PC-3 (cell line): ENCODE measurements at places on chromosomes 13 and 19.

GRCh38 chr19:41307954-41308449 is 2.0 kb upstream of the CCDC97 start:
- DNase-seq = no peak

GRCh38 chr13:75357576-75358289 is 124.2 kb downstream of the TBC1D4 start:
- peak; percentile 76 for DNase-seq

DNA sequence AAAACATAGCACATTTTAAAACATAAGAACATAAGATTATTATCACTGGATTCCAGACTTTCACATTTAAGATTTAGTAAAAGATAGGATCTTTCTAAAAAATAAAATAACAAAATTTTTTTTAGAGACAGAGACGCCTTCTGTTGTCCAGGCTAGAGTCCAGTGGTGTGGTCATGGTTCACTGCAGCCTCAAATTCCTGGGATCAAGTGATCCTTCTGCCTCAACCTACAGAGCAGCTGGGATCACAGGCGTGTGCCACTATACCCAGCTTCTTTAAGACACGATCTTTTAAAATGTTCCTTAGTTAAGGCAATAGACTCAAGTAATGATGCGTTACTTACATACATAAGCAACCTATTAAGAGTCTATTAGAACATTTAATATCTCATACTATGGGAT is 32.7 kb downstream of the ALG5 start:
- no peak for DNase-seq

DNA sequence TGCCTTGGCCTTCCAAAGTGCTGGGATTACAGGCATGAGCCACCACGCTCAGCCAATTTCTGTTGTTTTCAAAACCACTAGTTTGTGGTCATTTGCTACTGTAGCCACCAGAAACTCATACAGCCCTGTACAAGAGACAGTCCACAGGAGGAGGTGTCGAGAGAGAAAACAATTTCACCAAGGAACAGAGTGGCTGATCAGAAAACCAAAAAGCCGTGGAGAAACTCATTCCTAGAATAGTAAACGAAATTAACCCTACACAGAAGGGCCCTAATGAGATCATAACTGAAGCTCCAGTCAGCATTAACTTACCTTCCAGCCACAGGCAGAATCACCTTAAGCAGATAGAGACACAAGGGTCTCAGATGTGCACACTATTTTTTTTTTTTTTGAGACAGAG is 3.8 kb upstream of the CCDC124 start:
- DNase-seq = no peak

GRCh38 chr13:100892981-100893380 is 218.4 kb upstream of the TMTC4 start:
- no peak for DNase-seq

DNA sequence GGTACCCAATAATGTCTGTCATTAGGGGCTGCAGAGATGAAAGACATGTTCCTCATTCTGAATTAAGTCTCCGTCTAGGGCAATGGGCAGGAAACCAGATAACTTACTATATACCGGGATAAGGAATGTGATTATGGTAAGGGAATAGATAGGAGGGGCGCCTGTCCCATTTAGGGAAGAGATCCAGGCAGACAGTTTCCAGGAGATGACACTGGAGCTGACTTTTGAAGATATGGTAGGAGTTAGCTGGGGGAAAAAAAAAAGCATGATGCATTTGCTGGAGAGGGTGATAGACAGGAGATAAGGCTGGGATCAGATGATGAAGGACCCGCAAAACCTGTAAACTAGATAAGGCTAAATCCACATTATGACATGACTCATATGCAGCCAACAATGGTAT is 340.7 kb downstream of the DCT start:
- no peak for DNase-seq

- peak; percentile 12 for DNase-seq
These were observed 330.8 kb downstream of the DLEU7 start for GRCh38 chr13:50512474-50513299.

GRCh38 chr19:42154471-42155323 is 22.5 kb upstream of the POU2F2 start:
- DNase-seq = no peak

- DNase-seq = no peak
These were observed 160.5 kb downstream of the OLFM4 start for GRCh38 chr13:53189162-53189561.

GRCh38 chr19:15299568-15300409 is 32.5 kb downstream of the BRD4 start:
- no peak for DNase-seq

- DNase-seq = no peak
These were observed 18.3 kb downstream of the ZNF100 start for GRCh38 chr19:21749090-21749489.

- DNase-seq = peak; percentile 89
These were observed at the start of gene ZNF426 for GRCh38 chr19:9538183-9539058. ZNF426 (minus strand) TSS chr19:9538645; CDS start chr19:9536232, 2,413 bp downstream.

DNA sequence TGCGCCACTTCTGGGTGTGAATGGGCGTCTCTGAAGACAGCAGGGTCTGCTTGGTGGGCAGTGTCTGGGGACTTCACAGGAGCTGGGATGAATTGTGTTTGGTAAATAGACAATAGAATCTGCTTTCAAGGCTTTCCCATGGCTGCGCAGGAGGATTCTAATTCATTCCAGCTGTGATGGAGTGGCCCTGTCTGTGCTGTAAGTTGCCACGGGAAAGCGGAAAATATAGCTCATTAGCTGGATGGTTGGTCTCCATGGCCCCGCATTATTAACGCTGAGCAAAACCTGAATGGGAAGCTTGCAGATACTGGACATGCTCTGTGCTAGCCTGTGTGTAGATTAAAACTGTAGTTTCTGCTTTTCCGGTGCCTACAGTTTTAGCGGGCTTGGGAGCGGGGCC is 15.6 kb upstream of the C1QTNF9 start:
- DNase-seq = no peak

DNA sequence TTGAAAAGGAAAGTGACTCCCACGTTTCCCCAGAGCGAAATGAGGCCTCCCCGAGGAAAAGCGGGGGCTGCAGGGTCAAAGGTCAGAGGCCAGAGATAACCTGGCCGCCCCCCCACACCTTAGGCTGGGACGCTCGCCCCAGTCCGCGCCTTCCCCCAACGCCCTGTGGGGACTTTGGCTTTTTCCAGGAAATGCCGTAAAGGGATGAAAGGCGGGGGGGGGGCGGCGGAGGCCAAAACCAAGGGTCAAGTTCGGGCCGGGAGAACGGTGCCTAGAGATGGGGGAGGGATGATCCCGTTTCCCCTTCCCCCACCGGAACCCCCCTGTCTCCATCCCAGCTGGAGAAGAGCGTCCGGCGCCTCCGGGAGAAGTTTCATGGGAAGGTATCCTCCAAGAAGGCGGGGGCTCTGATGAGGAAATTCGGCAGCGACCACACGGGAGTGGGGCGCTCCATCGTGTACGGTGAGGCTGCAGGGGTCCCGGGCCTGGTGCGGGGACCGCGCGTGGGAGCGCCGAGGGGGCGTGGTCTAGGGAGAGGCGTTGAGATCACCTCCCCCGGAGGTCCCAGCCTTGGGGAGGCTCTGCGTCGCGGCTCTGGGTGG is 575 bp downstream of the SHFL start:
- no peak for DNase-seq

DNA sequence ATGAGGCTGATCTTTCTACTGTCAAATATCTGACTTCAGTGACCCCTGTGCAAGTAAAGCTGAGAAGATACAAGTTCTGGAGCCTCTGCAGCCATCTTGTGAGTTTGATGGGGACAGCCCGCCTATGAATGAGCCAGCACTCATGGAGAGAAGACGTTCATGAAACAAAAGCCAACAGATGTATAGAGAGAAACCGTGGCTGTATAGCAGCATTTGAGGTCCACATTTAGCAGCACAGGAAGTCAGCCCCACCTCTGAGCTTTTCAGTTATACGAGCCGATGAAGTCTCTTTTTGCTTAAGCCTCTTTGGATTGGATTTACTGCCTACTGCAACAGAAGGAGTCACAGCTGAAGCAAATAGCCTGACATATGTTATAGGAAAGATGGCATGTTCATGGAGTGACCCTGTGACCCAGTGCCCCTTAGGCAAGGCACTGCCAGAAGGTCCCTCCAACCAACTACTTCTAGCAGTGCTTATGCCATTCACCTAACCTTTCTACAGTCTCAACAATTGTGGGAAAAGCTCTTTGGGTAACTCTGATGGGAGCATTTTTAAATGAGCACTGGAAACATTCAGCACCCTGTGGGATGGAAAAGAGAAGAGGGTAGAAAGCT is 3.5 kb upstream of the DLEU7 start:
- no peak for DNase-seq

DNA sequence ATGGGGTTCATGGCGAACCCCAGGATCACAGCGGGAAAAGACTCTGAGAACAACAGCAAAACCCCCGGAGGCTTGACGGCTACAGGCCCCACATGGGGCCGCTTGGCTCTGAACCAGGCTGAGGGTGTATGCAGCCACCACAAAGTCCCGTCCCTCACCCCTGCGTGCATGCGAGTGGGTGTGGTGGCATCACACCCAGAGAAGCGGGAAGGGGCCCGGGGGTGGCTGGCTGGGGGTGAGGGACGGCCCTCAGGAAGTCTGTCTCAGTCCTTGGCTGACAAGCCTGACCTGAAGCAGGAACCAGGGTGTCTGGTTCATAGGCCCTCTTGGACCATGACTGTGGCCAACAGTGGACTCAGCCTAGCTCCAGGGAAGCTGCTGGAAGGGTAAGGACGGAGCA is 34.2 kb downstream of the CEBPG start:
- no peak for DNase-seq

GRCh38 chr13:97979051-97979450 is 25.6 kb downstream of the IPO5 start:
- DNase-seq = peak; percentile 44

DNA sequence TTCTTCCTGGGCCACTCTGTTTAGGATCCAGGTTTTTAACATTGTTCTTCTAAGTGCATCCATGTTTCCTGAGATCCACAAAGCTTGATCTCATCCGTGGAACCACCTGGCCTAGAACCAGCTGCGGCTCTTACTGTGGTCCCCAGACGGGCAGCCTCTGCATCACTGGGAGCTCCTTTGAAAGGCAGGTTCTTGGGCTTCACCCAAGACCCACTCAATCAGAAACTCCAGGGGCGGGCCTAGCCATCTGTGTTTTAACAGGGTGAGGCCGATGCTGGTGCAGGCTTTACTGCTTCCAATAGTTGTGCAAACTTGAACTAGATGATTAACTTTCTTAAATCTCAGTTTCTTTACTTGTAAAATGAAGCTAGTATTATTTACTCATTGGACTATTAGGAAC is 605.7 kb downstream of the FGF9 start:
- no peak for DNase-seq

DNA sequence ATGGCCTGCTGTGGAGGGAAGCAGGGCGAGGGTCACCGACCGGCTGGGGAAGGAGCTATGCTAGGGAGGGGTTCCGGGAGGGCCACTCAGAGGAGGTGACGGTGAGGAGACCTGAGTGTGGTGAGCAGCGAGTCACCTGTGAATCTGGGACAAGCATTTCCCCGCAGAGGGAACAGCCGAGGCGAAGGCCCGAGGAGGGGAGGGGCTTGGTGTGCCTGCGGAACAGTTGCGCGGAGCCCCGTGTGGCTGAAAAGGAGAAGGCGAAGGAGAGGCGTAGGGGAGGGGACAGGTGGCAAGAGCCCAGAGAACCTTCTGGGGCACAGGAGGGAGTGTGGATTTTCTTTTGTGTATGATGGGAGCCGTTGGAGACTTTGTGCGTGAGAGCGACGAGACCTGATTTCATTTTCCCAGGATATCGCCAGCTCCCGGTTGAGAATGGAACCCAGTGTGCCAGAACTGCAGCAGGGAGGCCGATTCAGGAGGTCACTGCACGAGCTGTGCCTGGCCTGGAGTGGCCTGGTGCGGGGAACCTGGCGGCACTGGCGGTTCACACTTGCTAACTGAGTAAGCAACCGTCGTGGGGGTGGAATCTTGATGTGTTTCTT is 117.7 kb upstream of the ZNF507 start:
- DNase-seq = no peak

- DNase-seq = no peak
These were observed 261.7 kb upstream of the HTR2A start for GRCh38 chr13:47158593-47158992.

GRCh38 chr19:584240-585001 is 5.3 kb upstream of the HCN2 start:
- peak; percentile 44 for DNase-seq

DNA sequence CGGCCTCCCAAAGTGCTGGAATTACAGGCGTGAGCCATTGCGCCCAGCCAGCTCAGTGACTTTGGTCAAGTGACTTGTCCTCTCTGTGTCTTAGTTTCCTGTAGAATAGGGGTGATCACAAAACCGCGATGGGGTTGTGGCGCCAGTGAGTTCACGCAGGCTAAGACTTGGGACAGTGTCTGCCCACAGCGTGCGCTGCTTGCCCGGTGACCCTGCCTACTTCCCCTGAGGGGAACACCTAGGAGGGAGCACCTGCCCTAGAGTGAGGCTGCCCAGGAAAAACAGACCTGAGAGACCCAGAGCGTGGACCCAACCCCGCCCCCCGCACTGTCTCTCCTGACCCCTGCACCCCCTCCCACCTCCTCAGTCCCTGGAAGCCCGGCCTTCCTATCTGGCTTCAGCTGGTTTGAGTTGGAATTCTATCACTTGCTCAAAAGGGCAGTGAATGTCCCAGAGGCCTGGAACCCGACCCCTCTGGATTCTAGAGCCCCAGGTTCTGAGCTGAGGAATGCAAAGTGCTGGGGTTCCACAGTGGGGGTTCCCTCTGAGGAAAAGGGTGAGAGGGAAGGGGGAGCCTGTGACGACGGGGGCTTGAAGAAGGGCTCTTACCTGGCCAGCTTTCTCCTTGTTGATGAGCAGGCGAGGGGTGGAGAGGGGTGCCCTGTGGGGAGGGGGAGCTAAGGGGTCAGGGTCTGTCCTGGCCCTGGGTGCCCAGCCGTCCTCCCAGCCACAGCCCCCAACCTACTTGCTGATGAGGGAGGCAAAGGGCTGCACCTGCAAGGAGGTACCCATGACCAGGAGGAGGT is 2.2 kb upstream of the RINL start:
- no peak for DNase-seq

DNA sequence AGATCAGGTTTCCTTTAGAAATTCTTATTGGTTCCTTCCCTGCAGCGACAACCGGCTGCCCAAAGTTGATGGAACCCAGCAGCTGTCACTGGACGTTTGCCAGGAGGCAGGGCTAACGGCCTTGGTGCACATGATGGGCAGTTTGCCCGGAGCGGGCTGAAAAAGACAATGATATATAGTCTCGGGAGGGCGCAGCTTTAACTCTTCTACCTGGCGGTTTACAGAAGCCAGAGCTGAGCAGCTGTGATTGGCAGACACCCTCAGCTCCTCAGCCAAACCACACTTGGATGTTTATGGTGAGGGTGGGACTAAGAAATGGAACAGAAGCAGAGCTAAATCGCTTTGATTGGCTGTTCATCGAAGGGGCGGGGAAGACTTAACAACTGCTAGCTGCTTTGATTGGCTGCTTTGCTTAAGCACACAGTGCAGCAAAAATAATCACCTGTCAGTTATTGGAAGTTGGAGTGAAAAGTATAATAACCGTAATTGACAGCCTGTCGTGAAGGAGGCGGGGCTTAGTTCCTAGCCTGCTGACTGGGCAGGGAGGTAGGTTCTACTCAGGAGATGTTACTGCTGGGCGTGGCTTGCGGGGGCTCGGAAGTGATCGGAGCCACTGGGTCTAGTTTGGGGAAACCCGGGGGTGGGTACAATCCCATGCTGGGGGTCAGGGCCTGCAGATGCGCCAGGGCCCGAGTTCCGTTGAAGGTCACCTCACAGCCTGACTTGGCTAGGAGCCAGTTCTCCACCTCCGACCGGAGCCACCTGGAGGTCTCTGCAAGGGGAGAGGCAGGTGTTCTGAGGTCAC is 7.5 kb downstream of the EMP3 start:
- DNase-seq = peak; percentile 97
